ENCODE measurements at places on chromosomes 11 and 22.

DNA sequence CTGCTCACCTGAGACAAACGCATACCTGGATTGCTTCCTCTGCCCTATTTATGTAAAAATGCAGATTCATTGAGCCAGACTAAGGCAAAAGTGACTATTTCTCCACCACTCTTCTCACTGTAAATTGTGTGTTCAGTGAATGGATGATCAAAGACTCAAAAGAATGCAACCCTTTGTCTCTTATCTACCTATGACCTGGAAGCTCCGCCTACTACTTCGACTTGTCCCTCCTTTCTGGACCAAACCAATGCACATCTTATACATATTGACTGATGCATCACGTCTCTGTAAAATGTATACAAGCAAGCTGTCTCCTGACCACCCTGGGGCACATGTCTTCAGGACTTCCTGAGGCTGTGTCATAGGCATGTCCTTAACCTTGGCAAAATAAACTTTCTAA, 418.0 kb upstream of the SYN3 start:
- ATAC-seq: no peak

- ATAC-seq: no peak
Observed at GRCh38 chr22:30272781-30273601, 6.3 kb upstream of the OSM start.

DNA sequence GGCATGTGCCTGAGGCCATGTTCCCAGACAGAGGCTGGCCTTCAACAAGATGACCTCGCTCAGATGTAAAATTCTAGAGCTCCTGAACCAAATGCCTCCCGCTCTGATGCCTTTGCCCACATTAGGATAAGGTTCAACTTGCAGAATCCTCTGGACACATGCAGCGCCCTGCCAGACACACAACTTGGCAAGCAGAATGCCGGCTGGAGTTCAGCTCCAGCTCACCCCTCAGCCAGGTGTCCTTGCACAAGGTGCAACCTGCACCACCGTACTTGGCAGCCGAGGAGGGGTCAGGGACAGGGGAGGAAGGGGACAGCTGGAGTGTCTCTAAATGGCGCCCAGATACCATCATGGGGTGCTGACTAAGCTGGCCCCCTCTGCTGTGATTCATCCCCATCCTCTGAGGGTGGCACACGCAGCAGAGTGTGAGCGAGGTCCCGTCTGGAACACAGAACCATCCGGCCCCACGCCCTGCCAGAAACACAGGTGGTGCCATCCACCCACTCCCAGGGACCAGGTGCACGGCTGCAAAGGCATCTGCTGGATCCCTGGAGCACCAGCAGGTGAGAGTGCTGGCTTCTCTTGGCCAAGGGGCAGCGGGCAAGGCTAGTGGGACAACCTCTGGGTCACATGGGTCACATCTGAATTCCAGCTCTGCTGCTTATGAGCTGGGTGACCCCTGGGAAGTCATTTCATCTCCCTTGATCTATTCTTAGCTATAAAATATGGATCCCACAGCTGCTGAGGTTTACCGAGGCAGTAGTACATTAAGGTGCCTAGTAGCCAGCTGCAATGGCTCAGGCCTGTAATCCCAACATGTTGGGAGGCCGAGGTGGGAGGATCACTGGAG, 12.8 kb downstream of the ZMAT5 start:
- ATAC-seq: no peak

- ATAC-seq: no peak
Observed at GRCh38 chr11:66835768-66836405, 7.4 kb upstream of the RCE1 start.

DNA sequence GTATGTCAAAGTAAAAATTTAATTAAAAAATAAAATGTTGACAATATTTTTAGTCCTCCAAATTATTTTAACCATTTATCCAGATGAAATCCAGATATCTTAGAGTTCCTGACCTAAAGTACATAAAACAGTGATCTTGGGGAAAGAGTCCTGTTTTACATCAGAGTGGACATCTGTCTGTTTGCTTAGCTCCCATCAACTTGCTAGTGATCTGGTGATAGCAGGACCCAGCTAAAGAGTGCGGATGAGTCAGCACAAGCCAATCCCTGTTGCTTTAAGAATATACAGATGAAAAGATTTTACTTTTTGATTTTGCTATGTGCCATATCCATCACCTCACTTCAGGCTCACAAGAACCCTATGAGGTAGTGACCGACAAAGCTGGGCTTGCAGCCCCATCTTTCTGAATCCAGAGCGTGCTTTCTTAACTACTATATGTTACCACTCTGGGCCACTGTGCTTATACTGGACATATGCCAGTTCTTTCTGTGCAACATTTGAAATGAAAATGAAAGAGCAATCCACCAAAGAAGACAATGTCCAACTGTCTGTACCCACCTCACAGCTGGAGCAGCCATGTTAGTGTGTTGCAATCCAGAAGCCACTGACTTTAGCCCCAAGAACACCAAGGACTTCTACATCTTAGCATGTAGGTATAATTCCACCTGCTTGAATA, 167.6 kb upstream of the SESN3 start:
- ATAC-seq: peak; percentile 65

GRCh38 chr11:123587044-123587443, 67.4 kb downstream of the SCN3B start:
- ATAC-seq: no peak

GRCh38 chr11:13784855-13785254, 116.4 kb downstream of the FAR1 start:
- no peak for ATAC-seq

DNA sequence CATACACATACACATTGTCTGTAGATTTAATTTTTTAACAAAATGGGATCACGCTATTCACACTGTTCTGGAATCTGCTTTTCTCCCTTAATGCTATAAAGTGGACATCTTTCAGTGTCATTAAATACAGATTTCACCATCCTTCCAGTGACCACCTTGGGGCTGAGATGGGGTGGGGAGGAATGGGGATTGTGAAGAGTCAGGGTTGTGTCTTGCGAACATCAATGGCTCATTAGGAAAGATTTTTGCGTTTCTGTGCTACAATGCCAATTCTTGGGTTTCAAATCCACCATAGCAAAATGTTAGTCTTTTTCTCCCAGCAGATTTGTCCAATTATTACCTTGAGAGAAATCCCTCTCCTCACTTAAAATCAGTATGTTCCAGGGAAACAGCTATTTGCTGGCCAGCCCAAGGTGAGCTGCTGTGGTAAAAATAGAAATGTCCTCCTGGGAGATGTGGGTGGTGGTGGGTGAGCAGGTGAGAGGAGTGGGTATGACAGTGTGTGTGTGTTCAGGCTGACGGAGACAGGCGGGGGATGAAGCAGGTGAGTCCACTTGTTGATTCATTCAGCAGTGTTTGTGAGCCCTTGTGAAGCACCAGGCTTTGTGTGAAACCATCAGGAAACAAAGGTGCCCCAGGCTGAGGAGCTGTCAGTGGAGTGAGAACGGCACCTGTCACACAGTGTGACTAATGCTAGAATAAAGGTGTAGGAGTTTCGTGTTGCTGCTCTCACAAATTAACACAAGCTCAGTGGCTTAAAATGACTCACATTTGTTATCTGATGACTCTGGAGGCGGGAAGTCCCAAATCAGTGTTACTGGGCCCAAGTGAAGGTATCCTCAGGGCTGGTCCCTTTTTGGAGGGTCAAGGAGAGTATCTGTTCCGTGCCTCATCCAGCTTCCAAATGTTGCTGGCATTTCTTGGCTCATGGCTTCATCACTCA, 1.7 kb upstream of the CBX6 start:
- no peak for ATAC-seq

DNA sequence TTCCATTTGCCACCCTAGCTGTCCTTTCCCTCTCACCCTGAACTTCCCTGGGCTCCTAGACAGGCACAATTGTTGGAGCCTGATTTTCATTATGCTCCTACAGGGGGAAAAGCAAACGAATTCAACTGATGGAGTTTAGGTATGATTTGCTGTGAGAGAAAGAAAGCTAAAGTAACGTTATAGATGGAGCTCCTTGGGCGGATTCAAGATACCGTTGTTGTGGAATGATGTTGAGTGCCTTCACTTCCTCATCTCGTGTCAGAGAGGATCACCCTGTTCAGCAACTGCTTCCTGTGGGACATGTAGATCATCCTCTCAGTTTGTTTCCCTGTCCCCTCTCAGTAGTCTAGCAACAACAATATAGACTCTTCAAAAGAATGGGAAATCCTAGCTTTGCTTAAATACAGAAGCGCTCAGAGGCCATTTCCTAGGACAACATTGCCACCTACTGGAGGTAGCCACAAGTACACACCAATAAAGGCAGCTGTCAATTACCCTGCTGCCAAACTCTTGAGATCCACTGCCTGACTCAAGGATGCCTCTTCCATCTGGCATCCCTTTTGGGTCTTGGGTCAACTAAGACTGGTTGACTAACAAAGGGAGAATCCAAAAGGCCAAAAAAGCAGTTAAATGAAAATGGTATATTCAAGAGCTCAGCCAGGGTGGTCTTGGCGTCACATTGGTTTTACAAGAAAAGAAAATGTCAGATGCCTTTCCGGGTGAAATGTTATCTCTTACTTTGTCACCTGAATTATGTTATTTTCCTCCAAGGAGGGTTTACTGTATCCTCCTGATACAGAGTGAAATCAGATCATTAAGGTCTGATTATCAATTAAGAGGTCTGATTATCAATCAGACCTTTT, 13.5 kb upstream of the DTX4 start:
- ATAC-seq: peak; percentile 98

DNA sequence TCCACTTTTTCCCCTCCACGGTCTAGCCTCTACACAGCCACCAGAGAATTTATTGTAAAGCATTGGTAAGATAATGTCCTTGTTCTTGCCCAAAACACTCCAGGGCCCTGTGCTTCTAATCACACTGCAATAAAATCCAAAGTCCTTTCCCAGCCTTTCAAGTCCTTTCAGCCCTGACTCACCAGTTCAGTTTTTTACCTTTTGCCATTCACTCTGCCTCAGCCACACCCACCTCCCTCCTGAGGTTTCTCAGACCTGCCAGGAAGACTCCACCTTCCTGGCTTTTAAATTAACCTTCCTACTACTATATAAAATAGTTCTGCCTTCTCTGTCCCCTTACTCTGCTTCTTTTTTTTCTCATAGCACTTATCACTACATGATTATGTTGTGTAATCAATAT, 91.0 kb upstream of the ARHGAP32 start:
- ATAC-seq: no peak

- ATAC-seq: peak; percentile 91
Observed at GRCh38 chr11:120068114-120068573, 69.8 kb downstream of the TRIM29 start.

DNA sequence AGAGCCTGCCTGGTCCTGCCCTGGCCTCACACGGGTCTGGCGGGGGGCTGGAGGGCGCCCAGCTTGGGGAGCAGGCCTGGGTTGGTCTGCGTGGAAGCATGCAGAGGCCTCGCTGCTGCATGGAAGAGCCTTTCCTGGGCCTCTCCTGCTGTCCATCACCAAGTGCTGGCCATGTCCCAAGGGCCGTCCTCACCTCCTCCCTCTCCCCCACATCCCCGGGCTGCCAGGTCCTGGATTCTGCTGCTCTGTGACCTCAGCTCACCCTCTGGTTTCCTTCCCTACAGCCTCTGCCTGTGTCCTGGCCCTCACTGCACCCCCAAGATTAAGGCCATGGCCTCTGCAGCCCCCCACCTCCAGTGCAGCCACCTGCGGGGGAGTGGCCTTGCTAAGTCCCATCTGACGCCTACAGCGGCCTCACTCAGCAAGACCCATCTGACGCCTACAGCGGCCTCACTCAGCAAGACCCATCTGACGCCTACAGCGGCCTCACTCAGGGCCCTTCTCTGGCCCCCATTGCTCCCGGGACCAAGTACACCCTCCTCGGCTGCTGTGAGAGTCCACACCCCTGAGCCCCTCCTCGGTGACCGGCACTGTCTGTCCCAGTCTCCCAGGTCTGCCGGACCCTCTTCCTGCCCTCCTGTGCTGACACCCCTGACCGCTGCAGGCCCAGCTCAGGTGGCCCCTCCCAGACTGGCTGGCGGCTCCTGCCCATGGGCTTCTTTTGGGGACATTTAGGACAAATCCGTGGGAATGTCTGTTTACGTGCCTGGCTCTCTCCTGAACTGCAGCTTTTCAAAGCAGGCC, 119.5 kb upstream of the B3GAT1 start:
- ATAC-seq: no peak

DNA sequence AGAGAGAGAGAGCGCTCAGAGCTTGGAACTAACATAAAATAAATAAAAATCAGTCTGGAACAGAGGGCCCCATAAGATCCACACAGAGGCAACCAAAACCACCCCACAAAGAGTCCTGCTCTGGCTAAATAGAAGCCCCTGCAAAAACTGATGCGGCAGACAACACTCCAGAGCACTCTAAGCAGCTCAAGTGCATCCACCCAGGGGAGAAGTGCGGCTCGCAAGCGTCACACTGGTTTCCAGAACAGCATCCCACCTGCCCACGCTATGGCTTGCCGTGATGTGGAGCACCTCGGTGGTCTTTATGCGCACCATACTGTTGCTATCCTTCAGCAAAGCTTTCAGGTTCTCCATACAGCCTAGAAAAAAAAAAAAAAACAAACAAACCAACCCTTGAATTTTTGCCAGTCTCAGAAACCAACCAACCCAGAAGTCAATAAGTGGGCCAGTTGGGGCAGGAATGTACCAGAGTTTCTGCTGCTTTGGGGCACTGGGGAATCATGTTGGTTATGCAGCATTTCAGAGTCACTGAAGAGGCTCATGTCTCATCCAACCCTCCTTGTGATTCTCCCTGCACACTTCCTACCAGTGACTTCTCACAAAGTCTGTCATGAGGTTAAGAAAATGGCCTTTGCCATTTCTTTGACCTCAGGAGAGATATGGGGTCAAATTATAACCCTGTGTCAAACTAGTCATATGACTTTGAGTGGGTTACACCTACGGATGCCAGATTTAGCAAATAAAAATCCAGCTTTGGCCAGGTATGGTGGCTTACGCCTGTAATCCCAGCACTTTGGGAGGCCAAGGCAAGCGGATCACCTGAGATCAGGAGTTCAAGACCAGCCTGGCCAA, 3.0 kb downstream of the RSPH14 start:
- ATAC-seq: no peak

DNA sequence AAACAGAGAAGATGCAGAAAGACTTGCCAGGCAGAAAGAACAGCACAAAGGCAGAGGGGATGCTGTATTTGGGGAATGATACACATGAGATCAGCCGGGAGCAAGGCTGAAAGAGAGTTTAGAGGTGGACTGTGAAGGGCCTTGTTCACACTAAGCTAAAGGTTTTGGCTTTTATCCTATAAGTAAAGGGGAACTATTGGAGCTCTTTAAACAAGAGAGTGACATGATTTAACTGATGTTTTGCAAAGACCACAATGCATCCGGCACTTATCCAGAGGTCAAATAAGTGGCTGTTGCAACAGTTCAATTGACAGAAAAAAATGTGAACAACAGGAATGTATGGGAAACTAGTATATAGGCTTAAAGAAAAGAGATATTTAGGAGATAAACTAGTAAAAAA, 64.7 kb upstream of the RRAS2 start:
- no peak for ATAC-seq

- no peak for ATAC-seq
Observed at GRCh38 chr11:126329644-126330211, 25.8 kb upstream of the ST3GAL4 start.

DNA sequence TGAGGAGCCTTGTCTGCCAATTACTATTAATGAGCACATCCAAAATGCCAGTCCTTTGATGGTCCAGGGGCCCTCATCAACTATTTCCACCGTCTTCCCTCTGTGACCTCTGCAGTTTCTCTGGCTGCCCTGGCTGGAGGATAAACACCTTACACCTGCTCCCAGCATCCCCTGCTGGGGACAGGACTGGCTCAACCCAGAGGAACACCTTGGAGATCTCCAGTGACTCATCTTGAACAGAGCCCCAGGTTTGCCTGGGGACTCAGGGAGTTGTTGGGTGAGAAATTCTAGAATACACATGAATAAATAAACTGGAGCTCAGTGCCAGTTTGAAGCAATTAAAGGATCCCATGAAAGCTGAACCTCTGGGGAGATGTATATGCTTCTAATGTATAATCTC, 24.0 kb upstream of the ELF5 start:
- ATAC-seq: no peak

- peak; percentile 91 for ATAC-seq
Observed at GRCh38 chr11:96278039-96278897, 64.7 kb downstream of the MAML2 start.
